ENCODE measurements at places on chromosomes 5 and 9. TPM values are rescaled to one million over a fixed set of nuclear protein-coding genes. Genes with fewer than 3 reads are reported as not detected.

DNA sequence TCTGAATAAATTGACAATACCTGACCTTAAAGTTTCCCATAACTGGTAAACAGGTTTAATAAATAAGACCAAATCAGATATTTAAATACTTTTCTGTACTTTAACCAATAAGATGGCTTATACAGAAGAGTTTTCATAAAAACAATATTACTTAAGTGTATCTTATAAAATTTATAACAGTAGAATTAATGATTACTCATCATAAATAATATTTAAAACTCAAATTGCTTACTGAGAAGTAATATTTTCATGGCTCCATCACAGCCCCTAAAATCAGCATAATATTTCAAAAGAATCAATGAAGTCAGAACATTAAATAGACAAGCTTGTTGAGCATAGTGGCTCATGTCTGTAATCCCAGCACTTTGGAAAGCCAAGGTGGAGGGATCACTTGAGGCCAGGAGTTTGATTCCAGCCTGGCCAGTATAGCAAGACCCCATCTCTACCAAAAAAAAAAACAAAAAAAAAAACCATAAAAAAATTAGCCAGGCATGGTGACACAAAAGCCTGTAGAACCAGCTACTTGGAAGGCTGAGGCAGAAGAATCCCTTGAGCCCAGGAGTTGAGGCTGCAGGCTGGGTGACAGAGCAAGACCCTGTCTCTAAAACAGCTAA, 23.5 kb downstream of the HOMER1 start:
- no peak for DNase-seq

DNA sequence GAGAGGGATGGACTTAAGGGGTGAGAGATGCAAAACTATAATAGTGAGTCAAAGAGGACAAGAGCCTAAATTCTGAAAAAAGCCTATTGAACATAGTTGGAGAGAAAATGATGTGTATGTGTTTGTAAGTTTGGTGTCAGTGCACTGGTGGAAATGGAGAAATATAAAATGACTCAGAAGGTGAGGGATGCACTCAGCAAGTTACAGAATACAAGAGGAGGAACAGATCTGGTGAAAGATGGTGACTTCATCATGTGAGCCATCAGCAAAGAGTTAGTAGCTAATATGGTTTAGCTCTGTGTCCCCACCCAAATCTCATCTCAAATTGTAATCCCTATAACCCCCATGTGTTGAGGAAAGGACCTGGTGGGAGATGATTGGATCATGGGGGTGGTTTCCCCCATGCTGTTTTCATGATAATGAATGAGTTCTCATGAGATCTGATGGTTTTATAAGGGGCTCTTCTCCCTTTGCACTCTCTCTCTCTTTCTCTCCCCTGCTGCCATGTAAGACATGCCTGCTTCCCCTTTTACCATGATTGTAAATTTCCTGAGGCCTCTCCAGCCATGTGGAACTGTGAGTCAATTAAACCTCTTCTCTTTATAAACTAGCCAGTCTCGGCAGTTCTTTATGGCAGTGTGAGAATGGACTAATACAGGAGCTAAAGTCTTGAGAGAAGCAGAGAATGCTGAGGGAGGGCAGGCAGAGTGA, 30.4 kb upstream of the FYB1 start:
- no peak for DNase-seq

GRCh38 chr5:9098990-9099389, 446.9 kb downstream of the SEMA5A start:
- no peak for DNase-seq

- no peak for DNase-seq
These were observed 152.5 kb upstream of the PTCH1 start for GRCh38 chr9:95669253-95669652.

GRCh38 chr5:68053202-68053601, 162.4 kb upstream of the PIK3R1 start:
- no peak for DNase-seq

DNA sequence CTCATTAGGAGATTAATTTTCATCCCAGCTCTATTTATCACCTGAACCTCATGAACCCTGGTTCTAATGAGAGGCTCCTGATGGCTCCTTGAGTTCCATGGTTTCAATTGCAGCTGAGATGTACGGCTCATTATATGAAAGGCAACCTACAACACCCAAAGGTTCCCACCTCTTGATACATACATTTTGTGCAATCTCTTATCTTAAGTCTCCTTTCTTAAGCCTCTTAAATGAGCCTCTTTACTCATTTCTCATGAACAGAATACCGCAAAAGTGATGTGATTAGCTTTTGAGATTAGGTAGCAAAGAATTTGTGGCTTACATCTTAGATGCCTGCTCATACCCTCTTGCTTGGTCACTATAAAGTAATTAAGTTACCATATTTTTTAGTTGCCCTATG, 1964.0 kb upstream of the CDH6 start:
- DNase-seq, result no peak

- no peak for DNase-seq
These were observed 33.4 kb upstream of the PPP3R2 start for GRCh38 chr9:101628173-101628572.

- no peak for DNase-seq
These were observed 218.6 kb downstream of the MAN2A1 start for GRCh38 chr5:109908366-109908765.

DNA sequence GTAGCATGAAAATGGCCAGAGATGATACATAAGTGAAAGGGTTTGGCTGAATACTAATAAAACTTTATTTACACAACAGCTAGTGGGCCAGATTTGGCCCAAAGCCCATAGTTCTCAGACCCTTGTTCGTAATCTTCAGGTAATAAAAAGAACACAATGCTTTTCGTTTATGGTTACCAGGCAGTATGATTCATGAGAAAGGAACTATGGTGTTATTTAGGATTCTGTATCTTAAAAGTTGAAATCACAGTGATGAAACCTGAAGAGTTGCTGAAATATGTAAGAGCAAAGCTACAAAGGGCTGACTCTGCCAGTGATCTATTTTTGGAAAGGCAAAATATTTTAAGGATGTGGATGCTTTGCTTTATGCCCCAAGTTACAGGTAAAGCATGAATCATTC, 192.7 kb downstream of the SMC2 start:
- DNase-seq, result no peak

- DNase-seq, result peak; percentile 52
These were observed 1467.1 kb downstream of the FOXD4L5 start for GRCh38 chr9:63817622-63818518.

- no peak for DNase-seq
These were observed 1082.9 kb upstream of the SEMA6A start for GRCh38 chr5:117657541-117657940.

- DNase-seq, result no peak
These were observed 1680.3 kb downstream of the MAT2B start for GRCh38 chr5:165185716-165186115.

DNA sequence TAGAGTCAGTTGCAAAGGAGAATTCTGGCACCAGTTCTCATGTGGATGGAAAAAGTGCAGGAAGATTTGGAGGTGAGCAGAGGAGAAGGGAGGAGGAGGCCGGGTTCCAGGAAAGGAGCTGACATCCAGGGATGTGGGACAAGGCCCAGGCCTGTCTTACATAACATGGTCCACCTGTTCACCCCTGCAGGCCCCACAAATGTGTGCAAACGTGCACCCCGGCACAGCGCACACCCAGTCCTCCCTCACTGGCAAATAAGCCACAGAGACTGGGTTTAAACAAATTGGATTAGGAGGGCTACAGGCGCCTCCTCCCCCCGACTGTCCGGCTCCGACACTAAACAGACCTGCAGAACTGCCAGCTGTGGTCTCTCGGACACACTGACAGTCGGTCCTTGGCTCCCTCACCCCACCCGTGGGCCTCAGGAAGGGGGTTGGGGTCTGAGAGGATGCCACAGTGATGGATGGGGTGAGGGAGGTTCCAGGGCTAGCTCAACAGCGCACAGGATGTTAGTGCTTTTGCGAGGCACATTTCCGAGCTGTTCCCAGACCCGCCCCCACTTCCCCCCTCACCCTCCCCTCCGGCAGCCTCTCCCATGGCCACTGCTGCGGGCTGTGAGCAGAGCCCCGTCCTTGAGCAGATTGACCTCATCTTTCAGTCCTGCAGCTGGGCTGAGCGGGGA, 43.4 kb upstream of the IL17B start:
- no peak for DNase-seq

GRCh38 chr5:108989761-108990392, 242.2 kb downstream of the FER start:
- no peak for DNase-seq

- DNase-seq, result peak; percentile 88
These were observed 2.5 kb downstream of the TLE1 start for GRCh38 chr9:81686614-81687520.

- no peak for DNase-seq
These were observed 29.8 kb upstream of the SLCO6A1 start for GRCh38 chr5:102528600-102528999.

- DNase-seq, result no peak
These were observed 93.6 kb downstream of the UHRF2 start for GRCh38 chr9:6506571-6506970.

DNA sequence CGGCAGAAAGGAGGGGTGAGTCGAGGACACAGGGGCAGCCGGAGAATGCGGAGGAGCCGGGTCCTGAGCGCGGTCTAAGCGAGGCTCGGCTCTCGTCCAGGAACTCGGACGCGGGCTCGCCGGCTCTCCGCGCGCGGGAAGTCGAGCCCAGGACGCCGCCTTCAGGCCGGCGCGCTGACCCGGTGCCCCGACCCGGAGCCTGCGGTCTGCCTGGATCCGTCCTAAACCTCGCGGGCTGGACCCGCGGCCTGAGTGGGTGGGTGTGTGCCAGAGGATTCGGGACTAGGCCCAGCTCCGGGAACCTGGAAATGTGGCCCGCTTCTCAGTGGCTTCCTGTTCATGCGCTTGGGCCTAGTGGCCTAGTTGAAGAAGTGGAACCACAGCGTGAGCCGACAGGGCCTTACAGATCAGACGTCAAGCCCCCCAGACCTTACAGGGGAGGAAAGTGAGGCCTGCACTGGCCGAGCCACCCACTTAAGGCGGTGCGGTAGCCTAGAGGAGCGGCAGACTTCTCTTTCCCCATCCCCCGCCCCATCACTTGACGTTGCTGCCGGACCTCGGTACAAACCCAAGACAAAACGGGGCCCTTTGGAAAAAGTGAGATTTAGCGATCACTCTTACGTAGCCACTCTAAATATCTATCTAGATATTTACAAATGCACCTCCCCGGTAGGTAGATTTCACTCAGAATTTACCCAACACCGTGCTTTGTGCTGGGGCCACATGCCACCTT, 1.2 kb downstream of the CDKN2B-AS1 start:
- DNase-seq, result no peak

- no peak for DNase-seq
These were observed 11.1 kb downstream of the WDR5 start for GRCh38 chr9:134146774-134147493.

GRCh38 chr9:82334286-82334685, 345.7 kb downstream of the SPATA31D1 start:
- DNase-seq, result no peak

GRCh38 chr9:110443866-110444220, 106.2 kb upstream of the TXNDC8 start:
- no peak for DNase-seq

DNA sequence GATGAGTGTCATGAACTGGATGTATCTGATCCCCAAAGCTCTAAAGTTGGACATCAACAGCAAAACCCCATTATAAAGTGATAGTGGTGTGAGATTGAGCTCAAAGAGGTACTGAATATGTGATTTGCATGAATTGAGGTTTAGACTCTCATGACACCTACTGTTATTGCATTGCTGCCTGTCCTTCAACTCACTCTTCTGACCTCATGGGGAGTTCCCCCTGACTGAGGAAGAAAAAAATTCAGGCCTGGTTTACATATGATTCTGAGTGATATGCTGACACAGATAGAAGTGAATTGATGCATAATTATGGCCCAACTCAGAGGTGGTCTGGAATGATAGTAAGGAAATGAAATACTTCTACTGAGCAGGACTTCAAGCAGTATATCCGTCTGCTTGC, 76.2 kb upstream of the CHD1 start:
- no peak for DNase-seq

DNA sequence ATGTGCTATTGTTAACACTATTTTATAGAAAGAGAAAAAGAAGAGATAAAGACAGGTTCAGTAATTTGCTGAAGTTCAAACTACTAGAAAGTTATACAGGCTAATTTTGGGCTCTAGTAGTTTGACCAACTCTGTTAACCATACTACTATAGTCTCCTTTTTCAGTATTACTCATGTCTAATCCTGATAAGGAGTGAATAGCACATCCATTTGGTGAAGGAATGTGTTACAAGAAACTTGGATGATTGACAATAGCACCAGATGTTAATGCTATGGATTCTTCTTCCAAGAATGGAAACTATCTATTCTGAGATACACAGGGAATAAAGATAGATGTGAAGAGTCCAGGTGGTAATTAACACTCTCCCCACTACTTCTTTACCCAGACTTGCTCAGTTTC, 677.3 kb downstream of the PRELID2 start:
- no peak for DNase-seq

DNA sequence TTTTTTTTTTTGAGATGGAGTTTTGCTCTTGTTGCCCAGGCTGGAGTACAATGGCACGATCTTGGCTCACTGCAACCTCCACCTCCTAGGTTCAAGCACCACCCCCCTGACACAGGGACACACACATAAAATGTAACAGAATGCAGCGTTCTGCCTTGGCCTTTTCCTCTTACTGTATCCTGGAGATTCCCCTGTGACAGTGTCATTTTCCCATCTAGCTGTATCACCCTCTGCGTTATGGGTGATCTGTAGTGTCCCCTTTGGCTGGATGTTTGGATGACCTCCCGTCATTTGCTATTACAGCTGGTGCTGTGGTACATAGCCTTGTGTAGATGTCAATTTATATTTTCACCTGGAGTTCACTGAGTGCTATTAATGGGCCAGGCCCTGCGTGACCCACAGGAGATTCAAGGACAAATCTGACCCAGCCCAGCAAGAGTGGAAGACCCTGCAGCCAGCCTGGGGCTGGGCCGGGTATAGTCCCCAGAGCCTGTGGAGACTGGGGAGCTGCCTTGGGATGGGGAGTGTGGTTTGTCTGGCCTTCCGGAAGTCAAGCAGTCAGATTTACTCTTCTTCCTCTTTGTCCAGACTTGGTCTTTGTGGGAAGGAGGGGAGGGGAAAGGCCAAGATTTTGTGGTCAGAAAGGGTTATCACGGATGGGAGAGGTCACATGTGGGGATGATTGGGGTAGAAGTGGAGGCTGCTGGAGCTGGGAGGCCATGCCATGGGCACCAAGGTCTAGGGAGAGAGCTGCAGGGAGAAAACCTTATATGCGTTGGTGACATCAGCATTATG, 43.6 kb downstream of the ERGIC1 start:
- DNase-seq, result no peak

- no peak for DNase-seq
These were observed 24.5 kb upstream of the UBE2QL1 start for GRCh38 chr5:6424110-6424659.

GRCh38 chr9:89433826-89434225, 64.1 kb downstream of the SEMA4D start:
- DNase-seq, result peak; percentile 87

GRCh38 chr5:154262342-154262741, 71.8 kb downstream of the GALNT10 start:
- DNase-seq, result no peak

The SPATA31D4 gene
- not detected for total RNA-seq

The C9orf153 gene
- not detected for total RNA-seq

The GNA14 gene
- 0.23 TPM for total RNA-seq

The NME5 gene
- 0.29 TPM for total RNA-seq

The LCP2 gene
- total RNA-seq, result not detected

The DRD1 gene
- 0.06 TPM for total RNA-seq

The LMX1B gene
- total RNA-seq, result 1.5 TPM

The HSPA9 gene
- 553 TPM for total RNA-seq

The PPIC gene
- 43.2 TPM for total RNA-seq

The LRRC19 gene
- total RNA-seq, result not detected

The QRFP gene
- total RNA-seq, result not detected

The SLC31A1 gene
- 13.4 TPM for total RNA-seq

The ENTPD2 gene
- total RNA-seq, result not detected

The CCL21 gene
- not detected for total RNA-seq

The RANBP17 gene
- total RNA-seq, result 0.34 TPM

The SPATA31A3 gene
- not detected for total RNA-seq

The CDX1 gene
- 1.3 TPM for total RNA-seq
